MV-4-11 (cell line): ENCODE measurements at places on chromosomes 7 and 10.

- DNase-seq, result peak; percentile 89
Observed at GRCh38 chr7:9498303-9498702, 1064.9 kb downstream of the NXPH1 start.

DNA sequence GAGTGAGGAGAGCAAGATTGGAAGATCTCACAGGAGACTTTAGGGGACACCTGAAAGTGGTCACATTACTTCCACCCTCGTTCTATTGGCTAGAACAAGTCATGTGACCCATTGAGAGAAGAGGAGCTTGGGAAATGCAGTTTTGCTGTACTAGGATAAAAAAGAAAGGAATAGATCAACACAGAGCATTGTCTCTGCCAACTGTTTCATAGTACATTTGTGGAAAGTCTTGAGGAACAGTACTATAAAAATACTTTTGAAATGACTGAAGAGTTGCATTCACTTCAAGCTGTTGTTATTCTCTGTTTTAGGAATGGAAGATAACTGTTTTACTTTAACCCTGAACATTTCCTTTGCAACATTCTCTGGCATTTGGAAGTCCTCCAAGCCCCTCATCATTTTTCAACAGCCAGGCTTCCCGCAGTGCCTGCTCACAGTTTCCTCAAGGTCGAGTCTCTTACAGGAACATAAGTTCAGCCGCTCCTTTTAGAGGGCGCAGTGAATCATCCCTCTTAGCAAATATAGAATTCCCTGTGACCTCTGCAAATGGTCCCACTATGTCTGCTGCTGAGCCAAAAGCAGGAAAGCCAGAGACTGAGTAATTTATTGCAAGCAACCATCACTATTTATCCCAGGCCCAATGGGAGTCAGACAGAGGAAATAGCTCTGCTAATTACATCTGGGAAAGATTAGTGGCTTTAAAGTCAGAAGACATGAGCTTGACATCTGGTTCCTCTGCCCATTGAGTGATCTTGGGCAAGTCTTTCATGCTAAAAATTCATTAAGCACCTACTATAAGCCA, 40.7 kb downstream of the MRPL32 start:
- DNase-seq, result no peak

GRCh38 chr7:1928645-1929348, 258.7 kb downstream of the ELFN1 start:
- DNase-seq, result no peak

DNA sequence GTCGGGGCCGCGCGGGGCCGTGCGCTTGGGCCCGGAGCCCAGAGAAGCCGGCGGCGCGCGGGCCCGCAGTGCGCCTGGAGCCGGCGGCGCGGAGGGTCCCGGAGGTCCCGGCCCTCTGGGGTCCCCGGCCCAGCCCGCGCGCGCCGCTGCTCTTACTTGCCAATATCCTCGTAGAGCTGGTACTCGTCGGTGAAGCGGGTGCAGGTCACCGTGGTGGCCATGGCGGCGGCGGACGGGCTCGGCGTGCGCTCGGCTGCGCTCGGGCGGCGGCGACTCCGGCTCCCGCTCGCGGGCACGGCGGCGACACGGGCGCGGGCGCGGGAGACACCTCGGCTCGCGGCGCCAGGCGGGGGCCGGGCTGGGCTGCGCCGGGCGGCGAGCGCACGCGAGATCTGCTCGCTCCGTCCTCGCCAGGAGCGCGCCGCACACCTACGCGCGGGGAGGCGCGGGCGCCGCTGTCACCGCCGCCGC, at the start of gene CAMK2B:
CAMK2B (minus strand) TSS at position 394 of the 471 bp plus-strand sequence; CDS start at position 221, 173 bp downstream.
- no peak for DNase-seq

DNA sequence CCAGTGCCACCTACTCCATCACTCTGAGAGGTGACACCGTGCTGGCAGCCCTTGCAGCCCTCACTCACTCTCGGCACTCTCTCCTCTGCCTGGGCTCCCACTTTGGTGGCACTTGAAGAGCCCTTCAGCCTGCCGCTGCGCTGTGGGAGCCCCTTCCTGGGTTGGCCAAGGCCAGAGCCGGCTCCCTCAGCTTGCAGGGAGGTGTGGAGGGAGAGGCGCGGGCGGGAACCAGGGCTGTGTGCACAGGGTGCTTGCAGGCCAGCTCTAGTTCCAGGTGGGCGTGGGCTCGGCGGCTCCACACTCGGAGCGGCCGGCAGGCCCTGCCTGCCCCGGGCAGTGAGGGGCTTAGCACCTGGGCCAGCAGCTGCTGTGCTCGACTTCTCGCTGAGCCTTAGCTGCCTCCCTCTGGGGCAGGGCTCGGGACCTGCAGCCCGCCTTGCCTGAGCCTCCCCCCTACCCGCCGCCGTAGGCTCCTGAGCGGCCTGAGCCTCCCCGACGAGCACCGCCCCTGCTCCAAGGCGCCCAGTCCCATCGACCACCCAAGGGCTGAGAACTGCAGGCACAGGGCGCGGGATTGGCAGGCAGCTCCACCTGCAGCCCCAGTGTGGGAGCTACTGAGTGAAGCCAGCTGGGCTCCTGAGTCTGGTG, 48.7 kb upstream of the SLC35G1 start:
- no peak for DNase-seq

GRCh38 chr10:100837300-100837699, 75.5 kb upstream of the SLF2 start:
- DNase-seq, result no peak

DNA sequence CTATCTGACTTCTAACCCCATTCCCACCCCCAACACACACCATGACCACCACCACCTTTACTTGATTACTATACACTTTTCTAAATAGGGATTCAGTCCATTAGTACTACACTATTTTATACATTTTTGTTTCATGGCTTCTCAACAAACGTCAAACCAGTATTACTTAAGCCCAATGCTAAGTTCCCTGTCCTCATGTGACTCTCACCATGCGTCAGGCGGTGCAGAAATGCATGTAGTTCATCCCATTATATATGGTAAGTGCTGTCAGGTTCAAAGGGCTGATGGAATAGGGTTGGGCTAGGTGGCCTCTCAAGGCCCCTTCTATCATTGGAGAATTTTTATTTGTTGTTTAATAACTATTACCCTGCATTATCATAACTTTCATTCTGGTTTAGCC, 19.5 kb upstream of the VPS41 start:
- no peak for DNase-seq

- DNase-seq, result no peak
Observed at GRCh38 chr7:1761097-1761496, 91.0 kb downstream of the ELFN1 start.

GRCh38 chr10:97531401-97531986, 32.8 kb downstream of the UBTD1 start:
- DNase-seq, result no peak

DNA sequence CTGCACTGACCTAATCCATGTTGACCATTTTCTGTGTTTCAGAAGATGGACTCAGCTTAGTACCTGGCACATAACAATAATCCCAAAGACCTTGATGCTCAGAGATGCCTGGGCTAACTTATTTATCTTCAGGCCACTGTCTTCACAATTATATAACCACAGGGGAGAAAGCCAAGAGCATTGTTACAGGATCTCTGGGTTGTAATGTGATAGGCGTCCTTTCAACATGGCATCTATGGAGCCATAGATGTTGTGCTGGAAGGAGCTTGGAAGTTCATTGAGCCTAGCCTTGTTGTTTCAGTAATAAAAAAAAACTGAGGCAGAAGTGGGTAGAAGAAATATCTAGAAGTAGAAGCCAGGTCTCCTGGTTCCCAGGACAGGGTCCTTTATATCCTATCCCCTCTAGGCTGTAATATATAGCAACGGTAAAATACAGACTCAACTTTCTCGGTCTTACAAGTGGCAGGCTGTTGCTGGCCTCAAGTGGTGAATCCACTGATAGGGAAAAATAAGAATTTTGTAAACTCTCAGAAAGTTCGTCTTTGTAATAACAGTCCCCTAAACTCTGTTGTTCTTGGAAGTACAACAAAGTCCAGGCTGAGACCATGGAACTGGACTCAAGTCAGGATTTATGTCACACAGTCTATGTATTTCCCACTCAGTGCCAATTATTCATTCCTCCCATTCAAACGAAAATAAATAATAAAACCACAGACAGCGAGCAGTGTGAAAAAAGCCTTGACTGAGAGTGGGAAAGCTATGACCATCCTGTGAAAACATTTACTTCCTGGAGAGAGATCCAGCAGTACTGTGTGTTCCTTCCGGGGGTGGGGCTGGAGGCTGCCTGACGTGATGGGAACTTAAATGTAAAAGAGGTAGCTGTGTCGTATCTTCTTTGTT, 277.6 kb downstream of the REEP3 start:
- DNase-seq, result no peak

- no peak for DNase-seq
Observed at GRCh38 chr10:68471063-68471585, 649 bp downstream of the DNA2 start.

- peak; percentile 42 for DNase-seq
Observed at GRCh38 chr7:152336754-152337368, 98.9 kb downstream of the KMT2C start.

DNA sequence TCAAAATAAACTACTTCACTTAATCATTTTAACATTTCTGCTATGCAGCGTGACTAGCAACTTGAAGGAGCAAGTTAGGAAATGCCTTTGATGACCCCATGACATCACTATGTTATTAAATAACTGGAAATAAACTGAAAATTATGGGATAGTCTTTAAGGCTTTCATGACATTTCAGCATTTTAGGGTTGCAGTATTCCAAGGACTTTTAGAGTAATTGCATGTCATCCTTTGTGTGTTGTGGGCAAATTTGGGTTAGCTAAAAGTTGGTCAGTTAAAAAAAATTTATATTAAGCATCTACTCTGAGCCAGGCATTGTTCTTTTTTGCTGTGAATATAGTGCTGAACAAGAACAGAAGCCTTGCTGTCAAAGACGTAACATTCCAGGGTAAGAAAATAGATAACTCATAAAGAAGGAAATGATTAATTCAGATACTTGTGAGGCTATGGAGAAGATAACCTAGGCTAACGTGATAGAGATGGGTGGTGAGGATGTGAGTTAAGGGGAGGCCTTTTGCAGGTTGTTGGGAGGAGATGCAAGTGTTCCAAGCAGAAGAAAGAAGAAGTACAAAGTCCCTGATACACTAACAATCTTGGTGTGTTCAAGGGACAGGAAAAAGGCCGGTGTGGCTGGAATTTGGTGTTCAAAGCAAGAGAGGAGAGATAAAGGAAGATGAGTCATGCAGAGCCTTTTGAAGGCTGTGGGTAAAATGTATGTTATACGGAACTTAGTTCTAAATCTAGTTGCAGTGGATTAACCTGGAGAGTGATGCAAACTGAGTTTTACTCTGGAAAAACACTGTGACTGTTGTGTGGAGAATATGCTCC, 610.2 kb downstream of the AUTS2 start:
- DNase-seq, result peak; percentile 6

GRCh38 chr10:111113961-111114757, 37.3 kb downstream of the ADRA2A start:
- no peak for DNase-seq

DNA sequence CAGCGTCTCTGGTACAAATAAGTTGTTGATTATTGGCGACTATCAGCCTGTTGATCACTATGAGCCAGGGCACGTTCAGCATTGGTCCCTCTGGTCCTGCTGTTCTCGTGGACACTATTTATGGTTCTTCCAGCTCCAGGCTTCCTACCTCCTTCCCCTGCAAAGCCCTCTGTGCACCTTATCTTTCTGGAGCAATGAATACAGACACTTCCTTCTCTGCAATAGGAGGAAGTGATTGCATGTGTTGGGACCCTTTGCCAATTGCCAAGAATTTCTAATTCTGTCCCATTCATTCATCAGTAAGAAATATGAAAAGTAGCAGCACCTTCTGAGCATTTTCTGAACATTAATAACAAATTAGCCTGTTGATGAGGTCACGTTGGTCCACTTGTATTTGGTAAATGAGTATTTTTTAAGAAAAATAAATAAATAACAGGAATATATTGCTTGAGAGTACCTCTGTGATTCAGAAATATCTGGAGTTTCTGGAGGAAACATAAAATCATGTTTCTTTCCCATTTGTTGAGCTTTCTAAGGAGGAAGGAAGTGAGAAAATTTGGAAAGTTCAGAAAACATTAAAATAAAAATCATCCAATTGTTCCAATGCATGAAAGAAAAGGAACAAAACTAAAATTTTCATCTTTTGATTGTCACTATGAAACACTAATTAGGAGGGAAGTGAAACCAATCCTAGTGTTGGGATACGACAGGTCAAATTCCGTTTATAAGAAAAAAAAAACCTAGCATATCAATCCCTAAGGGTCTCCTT, 259.1 kb upstream of the KLF6 start:
- DNase-seq, result no peak

DNA sequence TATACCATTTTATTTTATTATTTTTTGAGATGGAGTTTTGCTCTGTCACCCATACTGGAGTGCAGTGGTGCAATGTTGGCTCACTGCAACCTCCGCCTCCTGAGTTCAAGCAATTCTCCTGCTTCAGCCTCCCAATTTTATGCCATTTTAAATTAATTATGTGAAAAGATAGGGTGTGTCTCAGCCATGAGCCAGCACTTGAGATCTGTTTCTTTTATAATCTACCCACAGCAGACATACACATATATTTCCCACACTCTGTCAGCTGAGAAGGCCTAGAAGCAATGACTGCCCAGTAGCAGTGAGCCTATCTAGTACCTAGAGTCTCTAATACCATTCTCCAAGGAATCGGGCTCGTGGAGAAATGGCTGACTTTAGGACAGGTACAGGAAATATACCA, 70.5 kb downstream of the ADAM12 start:
- DNase-seq, result no peak
